Activated CD8-positive, alpha-beta memory T cell treated with anti-CD3 and anti-CD28 coated beads, Interleukin-2, amount 50 U/mL, for 4 hours (primary cell): ENCODE measurements at places on chromosomes 3 and 15.
A peak's percentile ranks its signal among the peaks of the same experiment; 100 is the strongest.

DNA sequence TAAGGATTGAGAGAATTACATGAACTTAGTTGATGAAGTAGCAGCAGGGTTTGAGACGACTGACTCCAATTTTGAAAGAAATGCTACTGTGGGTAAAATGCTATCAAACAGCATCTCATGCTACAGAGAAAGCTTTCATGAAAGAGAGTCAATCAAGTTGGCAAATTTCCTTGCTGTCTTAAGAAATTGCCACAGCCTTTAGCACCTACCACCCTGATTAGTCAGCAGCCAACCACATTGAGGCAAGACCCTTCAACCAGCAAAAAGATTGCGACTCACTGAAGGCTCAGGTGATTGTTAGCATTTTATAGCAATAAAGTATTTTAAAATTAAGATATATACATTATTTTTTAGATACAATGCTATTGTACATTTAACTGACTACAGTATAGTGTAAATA, 80.9 kb downstream of the RAP2B start:
- peak; percentile 19 for DNase-seq

GRCh38 chr15:40999190-40999589, 45.9 kb downstream of the CHAC1 start:
- DNase-seq = no peak

- DNase-seq = no peak
Observed at GRCh38 chr3:129505341-129505740, 23.1 kb upstream of the RHO start.

DNA sequence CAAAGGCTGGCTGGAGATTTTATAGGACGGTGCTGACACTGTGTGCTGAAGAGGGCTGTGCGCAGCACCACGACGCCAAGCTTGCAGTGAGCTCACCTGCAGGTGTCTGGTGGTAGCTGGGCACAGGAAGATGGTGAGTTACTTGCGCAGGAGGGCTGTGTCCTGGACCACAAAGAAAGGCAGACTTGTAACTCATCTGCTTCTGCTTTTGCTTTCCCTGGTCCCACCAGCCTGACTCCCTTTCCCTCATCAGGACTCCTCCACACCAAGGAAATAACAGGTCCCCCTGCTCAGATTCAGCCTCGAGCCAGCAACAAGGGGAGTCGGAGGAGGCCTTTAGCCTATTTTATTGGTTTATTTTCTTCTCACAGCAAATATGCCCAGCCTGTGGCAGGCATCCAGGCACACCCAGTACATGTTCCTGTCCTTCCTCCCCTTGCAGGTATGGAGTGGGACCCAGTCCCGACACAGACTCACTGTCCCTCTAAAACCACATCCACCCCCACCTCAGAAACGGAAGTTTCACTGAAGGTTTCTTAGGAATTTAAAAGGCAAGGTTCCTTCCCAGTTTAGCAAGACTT, 35.6 kb upstream of the FLNB start:
- no peak for DNase-seq

- DNase-seq = no peak
Observed at GRCh38 chr15:72222393-72222792, 8.6 kb downstream of the PKM start.

DNA sequence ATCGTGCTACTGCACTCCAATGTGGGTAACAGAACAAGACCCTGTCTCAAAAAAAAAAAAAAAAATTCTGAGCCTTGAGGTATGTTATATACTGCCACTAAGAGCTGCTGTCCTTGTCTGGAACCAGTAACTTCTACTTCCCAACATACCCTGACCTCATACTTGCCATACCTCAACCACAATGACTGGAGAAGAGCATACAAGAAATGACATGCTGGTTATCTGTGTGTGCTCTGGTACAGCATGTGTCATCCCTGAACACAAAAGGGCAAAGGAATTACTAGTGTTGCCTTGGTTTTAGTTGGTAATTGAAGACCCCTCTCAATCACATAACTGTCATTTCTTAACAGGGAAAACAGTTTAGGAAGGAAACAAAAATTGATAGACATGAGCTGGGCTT, 54.5 kb downstream of the MRPS25 start:
- no peak for DNase-seq

DNA sequence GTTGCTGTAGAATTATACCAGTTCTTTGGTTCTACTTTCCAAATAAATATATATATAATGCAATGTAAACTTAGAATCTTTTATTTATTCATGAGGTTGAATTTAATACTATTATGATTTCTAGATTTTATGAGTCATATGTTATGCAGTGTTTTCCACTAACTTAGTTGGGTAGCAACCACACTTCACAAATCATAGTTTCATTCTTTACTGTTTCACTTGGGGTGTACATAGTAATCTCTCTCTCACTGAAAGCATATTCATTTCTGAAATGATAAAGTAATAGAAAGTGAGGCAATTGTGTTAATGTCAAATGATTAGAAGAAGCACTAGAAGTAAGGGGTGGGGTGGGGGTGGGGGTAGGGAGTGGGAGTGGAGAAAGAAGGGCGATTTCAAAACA, 52.6 kb downstream of the IQCH start:
- no peak for DNase-seq

DNA sequence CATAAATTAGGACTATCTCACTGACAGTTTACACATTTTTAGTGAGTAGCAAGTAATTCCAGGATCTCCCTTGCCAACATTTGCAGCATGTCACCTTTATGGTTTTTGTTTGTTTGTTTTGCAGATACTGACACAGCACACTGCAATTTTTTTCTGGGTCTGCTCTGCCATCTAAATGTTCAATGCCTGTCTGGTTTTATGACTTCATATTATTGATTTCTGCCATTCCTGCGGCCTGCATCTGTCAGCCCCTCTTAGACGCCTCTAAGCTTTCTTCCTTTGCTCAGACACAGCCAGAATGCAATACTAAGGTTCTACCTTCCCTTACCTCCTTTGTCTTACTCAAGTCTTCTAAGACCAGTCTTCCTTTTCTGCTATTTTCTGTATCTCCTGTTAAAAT, 321.2 kb upstream of the AZI2 start:
- no peak for DNase-seq

DNA sequence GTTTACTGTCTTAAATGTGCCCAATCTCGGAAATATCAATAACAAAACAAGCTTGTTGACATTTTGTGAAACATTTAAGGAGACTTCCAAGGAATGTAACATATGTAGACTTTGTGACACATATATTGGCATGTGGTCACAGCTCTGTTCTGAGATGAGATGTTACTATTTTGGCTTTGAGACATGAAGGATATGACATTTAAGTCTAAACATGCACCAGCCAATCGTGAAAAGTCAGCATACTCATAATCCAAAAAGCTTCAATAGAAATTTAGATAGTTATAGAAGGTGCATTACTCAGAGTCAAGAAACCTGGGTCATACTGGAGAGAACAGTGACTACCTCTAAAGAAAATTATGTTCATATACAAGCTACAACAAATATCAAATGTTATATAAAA, 13.4 kb downstream of the COMMD2 start:
- DNase-seq = no peak

- DNase-seq = no peak
Observed at GRCh38 chr3:16239780-16240179, 25.0 kb downstream of the DPH3 start.

DNA sequence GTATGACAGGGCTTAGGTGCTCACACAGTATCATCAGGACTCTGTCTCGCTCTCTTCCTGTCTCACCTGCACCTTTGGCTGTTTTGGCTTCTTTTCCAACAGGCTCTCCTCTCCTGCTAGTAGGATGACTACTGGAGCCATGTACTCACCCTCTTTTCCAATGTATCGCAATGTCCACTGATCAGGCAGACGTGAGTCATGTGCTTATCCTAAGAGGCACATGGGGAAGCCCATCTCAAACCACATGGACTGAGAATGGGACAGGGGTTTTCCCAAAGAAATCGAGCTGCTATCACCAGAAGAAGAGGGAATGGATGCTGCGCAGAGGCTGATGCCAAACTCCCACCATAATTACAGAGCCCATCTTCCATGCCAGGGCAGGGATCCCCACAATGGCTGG, 180.6 kb downstream of the IL5RA start:
- no peak for DNase-seq

- DNase-seq = no peak
Observed at GRCh38 chr3:196360586-196360985, 22.4 kb upstream of the TM4SF19 start.

GRCh38 chr15:77243716-77244401, 172.9 kb upstream of the TSPAN3 start:
- no peak for DNase-seq

GRCh38 chr3:146218880-146219866, 31.7 kb downstream of the PLSCR4 start:
- peak; percentile 44 for DNase-seq

- DNase-seq = no peak
Observed at GRCh38 chr3:14435175-14436014, 33.0 kb downstream of the SLC6A6 start.

DNA sequence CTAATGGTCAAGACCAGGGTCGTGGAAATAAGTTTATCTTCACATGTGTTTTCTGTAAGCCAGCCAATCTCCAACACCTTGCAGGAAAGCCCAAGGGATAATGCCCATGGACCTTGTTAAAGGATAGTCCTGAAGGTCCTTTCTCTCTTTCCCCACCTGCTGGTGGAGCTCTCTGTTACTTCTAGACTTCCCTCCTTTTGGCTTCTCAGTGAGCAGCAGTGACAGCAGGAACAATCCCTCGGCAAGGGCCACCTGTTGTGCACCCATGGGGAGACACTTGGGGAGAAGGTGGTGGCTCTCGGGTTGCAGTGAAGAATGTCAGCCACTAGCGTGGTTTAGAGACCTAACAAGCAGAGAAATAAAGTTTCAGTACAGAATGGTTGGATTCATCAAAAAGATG, 84.0 kb upstream of the OSBPL11 start:
- no peak for DNase-seq

- DNase-seq = no peak
Observed at GRCh38 chr3:14510838-14511622, 29.1 kb downstream of the GRIP2 start.
